ENCODE measurements at places on chromosomes 4 and X.

DNA sequence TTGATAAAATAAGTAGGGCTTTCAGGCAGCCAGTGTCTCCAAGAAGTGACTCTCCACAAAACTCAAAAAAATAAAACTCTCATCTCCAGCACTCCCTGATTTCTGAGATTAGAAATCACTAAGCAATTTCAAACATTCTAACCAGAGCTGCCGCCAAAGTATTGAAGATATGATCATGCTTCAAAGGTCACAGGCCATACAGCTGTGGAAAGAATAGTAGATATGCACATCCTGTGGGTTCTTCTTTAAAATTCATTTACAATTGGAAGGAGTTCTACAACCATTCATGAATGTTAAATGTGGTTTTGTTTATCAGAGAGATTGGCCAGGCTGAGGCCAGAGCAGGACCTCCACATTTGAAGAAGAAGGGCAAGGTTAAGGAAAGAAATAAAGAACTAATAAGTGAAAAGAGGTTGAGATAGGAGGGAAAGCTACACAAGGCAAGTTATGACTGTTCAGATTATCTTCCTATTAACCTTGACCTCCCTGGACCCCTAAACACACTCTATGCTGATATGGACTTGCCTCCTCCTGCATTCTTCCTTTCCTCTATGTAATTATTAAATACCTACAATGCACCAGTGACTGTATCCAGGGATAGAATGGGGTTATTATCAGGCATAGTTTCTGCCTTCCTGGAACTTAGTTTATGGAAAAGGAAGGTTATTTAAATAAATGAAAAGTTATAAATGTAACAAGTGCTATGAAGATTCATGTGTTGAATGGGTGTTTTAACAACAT, 56.4 kb downstream of the USP38 start:
- DNase-seq: no peak

GRCh38 chrX:152642931-152643564, 5.4 kb downstream of the GABRQ start:
- no peak for DNase-seq

DNA sequence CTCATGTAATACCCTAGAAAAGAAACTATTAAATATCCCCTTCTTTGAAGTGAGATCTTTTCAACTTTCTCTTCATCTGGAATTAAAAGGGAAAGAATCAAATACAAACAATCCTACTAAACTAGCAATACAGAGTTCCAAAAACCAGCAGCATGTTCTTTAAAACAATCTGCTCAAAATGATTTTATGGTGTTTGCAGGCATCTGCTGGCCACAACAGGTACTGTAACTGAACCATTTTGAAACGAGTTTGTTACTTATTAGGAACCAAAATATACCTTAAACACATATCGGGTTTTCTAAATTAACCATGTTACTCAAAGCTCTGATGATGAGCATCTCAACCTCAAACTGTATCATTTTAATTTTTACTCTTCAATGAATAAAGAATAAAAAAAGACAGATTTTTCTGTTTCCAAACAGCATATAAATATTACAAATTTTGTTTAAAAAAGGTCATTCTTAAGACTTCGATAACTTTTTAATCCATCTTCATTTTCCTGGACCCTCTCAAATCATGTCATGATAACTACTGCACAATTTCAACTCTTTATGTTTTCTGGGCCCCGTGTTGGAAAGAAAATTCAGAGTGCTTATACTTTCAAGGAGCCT, 56.5 kb downstream of the ARAP2 start:
- no peak for DNase-seq

GRCh38 chr4:164413743-164414142, 340.2 kb upstream of the SMIM31 start:
- no peak for DNase-seq

GRCh38 chr4:151458148-151458547, 49.2 kb downstream of the FHIP1A start:
- no peak for DNase-seq

- no peak for DNase-seq
Measured at GRCh38 chr4:3436798-3437581, 4.8 kb upstream of the HGFAC start.

- no peak for DNase-seq
Measured at GRCh38 chr4:152479428-152480026, 56.4 kb downstream of the FBXW7 start.

- no peak for DNase-seq
Measured at GRCh38 chrX:9855561-9856283, 69.5 kb downstream of the SHROOM2 start.

GRCh38 chr4:37795581-37796195, 30.8 kb upstream of the PGM2 start:
- no peak for DNase-seq

GRCh38 chr4:144423930-144424329, 222.0 kb upstream of the HHIP start:
- DNase-seq: no peak

GRCh38 chr4:184003433-184003832, 98.3 kb downstream of the STOX2 start:
- DNase-seq: no peak

DNA sequence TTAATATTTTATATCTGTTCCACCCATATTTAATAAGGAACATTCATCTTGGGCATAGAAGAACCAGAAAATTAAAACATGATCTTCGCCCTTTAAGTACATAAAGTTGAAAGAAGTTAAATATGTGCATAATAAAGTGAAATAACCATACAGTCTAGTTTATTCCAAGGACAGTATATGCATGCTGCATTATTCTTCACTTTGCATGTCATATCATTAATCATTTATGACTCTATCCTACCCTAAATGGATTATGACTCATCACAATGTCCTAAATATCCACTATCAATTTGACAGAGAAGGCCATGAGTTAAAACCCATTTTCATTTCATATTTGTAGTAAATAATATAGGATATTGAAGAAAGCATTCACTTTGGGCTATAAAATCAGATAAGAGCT, 576.5 kb upstream of the GNPDA2 start:
- DNase-seq: no peak

- no peak for DNase-seq
Measured at GRCh38 chrX:48694776-48695533, 1.6 kb upstream of the SUV39H1 start.

DNA sequence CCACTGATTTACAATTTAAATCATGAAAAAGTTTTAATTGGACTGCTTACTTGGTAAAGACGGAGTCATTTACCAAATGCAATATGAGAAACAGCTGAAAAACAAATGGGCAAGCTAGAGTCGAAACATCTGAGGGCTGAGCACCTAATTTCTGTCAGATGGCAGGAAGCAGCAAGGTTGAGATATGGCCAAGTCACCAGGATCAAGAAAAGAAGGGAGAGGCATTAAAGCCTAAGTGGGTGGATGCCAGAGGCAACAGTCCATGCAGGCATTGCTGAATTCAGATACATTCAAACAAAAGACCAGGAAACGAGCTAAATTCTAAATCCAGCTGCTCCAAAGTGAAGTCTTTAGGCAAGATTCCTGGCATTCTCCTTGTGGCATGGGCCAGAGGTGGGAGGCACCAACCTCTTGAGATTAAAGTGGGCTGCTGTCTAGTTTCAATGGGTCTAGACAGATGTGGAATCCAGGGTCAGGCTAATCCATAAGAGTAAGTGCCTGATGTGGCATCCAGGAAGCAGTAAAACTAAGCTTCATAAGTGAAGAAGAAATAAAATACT, 8.0 kb upstream of the ARSJ start:
- DNase-seq: no peak
